ENCODE measurements at places on chromosomes 7 and 10.

- peak; percentile 33 for DNase-seq
Observed at GRCh38 chr7:99997545-99998137, 17.8 kb upstream of the ZKSCAN1 start.

GRCh38 chr10:51074238-51075028 lies at the start of gene PRKG1:
PRKG1 (plus strand) TSS chr10:51074487.
- DNase-seq: no peak

GRCh38 chr10:91590142-91590903 lies 42.5 kb downstream of the PPP1R3C start:
- DNase-seq: no peak

DNA sequence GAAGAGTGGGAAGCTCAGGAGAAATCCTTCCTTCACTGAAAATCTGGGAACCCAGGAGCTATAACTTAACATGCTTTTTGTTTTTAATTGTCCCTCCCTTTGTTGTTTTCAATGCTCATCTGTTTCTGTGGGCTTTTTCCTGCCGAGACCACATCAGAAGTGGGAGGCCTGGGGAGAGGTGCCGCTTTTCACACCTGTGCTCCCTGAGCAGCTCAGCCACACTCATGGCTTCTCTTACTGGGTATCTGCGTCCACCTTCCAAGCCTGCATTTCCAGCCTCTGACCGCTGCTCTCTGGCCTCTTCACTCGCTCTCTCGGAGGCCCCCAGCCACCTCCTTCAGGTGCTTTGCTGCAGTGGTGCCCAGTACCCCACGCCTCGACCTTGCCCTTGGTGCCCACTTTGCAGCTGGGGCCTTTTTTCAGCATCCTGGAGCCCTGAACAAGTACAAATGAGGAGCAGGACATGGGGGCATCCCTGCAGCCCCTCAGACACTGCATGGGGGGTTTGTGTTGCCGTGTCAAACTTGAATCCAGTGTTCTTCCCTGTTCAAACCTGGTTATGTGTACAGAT lies 9.9 kb downstream of the C7orf57 start:
- DNase-seq: no peak

GRCh38 chr10:30231071-30231652 lies 117.9 kb downstream of the MTPAP start:
- DNase-seq: no peak

DNA sequence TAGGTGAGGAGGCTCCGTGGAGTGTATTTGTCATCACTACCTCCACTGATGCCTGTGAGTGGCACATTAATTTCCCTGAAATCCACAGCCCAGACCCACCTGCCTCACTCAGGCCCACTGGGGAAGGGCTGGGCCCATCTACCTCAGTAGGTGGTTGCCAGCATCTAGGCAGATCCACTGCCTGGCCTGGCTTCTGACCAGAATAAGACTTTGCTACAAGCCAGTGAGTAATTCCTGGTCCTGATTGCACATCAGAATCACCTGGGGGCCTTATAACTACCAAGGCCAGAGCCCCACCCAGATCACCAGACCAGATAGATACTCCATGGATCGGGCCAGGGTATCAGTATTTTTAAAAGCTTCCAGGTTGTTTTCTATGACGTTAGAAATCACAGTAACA lies 37.5 kb upstream of the PLEKHA1 start:
- no peak for DNase-seq

- no peak for DNase-seq
Observed at GRCh38 chr10:129774082-129774735, 189.9 kb downstream of the EBF3 start.

GRCh38 chr10:114058297-114058696 lies 14.6 kb downstream of the ADRB1 start:
- no peak for DNase-seq

GRCh38 chr7:129264534-129264933 lies 39.7 kb downstream of the AHCYL2 start:
- no peak for DNase-seq

- DNase-seq: no peak
Observed at GRCh38 chr10:1047937-1048336, 982 bp downstream of the IDI1 start.

- DNase-seq: no peak
Observed at GRCh38 chr10:86391986-86392722, 25.6 kb upstream of the GRID1 start.

GRCh38 chr7:8226501-8226900 lies 35.5 kb downstream of the ICA1 start:
- no peak for DNase-seq

DNA sequence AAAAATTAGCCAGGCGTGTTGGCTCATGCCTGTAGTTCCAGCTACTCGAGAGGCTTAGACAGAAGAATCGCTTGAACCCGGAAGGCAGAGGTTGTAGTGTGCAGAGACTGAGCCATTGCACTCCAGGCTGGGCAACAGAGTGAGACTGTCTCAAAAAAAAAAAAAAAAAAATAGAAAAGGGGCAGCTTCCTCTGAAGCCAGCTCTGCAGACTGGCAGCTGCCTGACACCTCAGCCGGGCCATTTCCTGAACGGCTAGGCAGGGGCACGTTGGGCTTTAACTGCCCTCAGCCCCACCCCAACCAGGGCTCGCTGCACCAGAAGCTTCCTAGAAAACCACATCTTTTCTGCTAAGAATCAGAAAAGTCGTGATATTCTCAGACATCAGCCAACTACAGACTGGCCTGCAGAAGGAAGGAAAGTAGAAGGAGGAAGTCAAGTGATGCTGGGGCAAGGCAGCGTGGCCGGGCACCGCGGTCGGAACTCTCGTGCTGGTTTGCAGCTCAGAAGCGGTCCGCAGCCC lies 38.0 kb downstream of the PRKAG2 start:
- no peak for DNase-seq

- no peak for DNase-seq
Observed at GRCh38 chr7:144842377-144842851, 6.6 kb upstream of the TPK1 start.

GRCh38 chr7:87852306-87852705 lies 23.9 kb downstream of the SLC25A40 start:
- DNase-seq: no peak

DNA sequence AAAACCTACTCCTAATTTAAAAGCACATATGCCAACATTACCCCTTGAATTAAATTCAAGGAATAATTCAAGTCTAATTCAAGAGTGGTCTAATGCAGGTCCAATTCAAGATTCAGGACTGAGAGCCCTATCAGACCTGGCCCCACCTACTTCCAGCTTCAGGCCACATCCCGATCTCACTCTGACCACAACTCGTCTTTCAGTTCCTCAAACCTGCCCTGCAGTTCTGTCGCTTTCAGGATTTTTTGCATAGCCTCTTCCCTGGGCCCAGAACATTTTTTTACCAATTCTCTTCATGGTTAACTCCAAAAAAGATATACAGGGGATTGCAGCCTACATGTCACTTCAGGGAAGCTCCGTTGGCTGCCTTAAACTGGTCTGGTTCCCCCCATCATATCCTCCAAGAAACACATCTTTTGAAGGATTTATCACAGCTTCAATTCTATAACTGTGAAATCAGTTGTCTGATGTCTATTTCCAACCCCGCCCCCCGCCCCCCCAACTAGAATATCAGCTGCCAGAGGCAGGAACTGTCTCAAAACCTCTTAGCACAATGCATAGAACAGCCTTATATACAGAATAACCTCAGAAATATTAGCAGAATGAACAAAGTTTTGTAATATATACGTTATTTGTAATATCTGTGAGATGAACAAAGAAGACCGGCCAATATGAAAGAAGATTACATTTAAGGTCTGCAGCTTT lies 20.8 kb downstream of the CCDC6 start:
- no peak for DNase-seq

GRCh38 chr10:76946270-76946669 lies 691.3 kb downstream of the KCNMA1 start:
- no peak for DNase-seq

DNA sequence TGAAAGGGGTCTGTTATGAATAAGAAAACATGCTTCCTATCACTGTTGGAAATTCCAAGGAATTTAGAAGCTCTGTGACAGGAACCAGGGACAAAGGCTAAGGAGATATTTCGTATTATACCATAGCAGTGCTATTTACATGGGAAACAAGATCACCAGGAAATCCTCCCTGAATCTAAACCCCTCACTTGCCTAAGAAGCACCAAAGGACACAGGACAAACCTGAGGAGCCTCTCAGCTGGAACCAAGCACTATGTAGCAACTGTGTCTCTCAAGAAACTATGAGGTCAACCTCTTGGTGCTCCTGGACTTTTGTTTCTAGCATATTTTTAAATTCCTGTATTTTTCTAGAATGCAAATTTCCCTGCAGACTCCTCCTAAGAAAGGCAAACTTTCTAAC lies 20.8 kb upstream of the IFIT1B start:
- no peak for DNase-seq

DNA sequence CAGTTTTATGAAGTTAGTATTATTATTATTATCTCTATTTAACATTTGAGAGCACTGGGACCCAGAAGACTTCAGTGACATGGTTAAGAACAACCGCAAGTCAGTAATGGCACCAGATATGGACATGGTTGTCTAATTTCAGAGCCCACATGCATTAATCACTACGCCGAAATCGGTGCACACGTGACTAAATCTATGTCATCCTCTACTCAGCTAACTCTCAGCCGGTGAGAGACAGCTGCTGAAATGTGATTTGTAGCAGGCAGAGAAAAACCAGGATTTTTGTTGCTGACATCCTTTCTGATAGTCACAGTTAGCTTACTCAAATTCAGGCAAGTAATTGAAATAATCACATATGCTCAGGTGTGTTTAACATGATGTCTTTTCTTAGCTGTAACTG lies 127.7 kb downstream of the SPAG6 start:
- no peak for DNase-seq

DNA sequence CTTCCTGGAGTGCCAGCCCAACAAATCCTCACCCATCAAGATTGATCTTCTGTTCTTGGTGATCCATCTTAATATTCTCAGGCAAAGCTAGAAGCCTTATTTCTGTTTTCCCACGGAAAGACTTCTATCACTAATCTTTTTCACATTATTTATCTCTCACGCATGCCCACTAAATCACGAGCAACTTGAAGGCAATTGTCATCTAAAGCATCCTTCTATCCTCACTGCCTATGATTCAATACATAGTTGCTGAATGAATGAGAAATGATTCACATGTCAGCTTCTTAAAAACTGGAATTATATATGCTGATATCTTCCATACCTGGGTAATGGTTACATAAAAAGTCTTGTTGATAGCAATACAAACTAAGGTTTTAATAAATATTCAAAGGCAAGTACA lies 12.6 kb upstream of the COL1A2 start:
- DNase-seq: no peak

DNA sequence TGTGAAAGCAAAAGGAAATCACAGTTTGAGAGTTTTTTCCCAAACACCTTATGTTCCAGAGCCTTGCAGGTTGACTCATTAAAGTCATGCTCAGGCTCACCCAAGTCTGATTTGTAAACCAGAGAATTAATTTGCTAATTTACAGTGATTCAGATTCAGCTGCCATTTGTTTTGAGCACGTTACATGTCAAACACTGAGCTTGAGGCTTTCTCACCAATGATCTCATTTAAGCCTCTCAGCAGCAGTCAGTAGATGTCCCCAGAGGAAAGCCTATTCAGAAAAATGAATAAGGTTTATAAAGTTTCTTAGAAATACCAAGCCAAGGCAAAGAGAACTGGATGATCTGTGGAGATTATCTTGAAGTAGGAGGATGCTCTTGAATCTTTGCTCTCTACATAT lies 420.4 kb downstream of the HTR7 start:
- no peak for DNase-seq

- DNase-seq: no peak
Observed at GRCh38 chr7:103394566-103394965, 47.1 kb downstream of the PSMC2 start.

- DNase-seq: no peak
Observed at GRCh38 chr7:140902303-140902953, 22.3 kb downstream of the BRAF start.

DNA sequence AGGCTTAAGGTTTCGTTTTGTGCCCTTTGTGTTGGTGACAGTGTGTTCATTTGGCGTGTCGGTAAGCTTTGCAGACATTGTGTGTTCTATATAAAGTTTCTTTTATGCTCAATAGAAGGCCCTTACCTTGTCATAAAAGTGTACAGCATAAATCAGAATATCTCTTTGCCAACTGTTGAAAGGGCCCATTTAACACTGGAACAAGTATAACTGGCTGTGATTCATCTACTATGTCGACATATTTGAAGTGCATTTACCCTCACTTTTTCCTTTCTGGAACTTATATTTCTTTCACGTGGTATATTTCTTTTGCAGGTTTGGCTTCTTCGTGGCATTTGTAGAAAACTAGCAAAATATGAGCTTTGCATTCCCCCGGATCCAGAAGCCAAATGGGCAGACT lies 32.7 kb downstream of the EEPD1 start:
- no peak for DNase-seq

- DNase-seq: no peak
Observed at GRCh38 chr10:80168162-80168511, 35.6 kb downstream of the PLAC9 start.

- DNase-seq: no peak
Observed at GRCh38 chr7:114212721-114213429, 201.7 kb upstream of the FOXP2 start.

- DNase-seq: no peak
Observed at GRCh38 chr10:63833411-63834060, 312.3 kb downstream of the REEP3 start.

DNA sequence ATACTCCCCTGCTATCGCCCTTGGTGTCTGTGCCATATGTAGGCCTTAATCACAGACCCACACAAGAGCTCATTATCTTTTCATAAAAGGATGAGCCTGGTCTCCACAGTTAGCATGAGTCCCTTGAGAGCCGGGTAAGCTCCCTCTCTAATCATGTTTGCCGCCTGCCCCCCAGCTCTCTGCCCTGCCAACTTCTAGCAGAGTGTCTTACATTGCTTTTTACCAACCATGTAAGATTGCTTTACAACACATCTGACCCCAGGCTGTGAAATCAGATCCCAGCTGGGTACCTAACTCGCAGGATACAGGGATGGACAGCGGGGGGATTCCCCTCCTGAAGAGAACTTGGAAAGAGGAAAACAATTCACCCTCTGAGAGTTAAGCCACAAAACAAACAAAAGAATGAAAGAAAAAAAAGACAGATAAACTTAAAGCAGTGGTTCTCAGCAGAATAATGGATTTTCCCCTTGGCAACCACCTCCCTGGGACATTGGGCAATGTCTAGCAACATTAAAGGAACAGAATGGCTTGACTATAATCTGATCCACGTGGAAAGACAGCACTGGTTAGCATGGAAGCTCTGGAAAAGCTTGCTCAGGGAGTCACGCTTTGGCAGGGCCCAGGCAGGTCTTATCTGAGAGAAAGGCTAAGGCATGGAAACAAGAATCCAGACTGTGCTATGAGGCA lies 39.4 kb upstream of the ATOH7 start:
- DNase-seq: no peak

DNA sequence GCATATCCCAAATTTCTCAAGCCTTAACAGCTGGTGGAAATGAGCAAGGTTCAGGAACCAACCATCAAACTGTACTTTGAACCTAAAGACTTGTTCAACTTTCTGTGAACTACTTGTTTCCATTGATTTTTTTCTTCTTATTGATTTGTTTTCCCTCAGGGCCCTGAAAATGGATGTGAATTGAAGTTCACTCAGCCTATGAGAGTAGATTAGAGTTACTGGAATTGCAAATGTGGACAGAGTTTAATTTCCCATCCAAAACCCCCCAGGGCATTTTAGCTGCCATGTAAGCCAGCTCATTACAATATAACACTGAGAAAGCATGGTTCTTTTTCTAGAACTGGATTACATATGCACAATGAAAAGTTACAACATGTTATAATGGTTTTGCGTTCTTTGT lies 1105.7 kb downstream of the REEP3 start:
- DNase-seq: no peak

GRCh38 chr10:15858861-15859281 lies 1.4 kb downstream of the MINDY3 start:
- DNase-seq: no peak
